ENCODE measurements at places on chromosomes 7 and 10.
A peak's percentile ranks its signal among the peaks of the same experiment; 100 is the strongest.

DNA sequence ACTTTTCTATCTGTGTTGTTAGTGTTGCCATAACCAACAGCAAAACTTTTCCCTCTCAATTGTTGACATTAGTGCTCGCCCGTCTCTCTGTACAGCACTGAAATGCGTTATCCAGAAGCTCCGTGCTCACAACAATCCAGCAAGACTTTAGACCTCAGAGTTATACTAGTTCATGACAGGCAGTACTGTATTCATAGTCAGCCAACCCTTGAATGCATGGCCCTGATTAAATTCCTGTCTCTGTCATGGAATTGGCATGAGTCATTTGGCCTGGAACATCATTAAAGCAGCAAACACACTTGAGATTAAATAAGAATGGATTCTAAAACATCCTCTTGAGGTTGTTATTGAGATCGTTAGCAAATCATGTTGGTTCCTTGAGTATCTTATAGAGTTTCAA is 405.5 kb upstream of the C7orf33 start:
- DNase-seq = no peak

GRCh38 chr7:111483078-111483477 is 79.2 kb downstream of the IMMP2L start:
- DNase-seq = no peak

- DNase-seq = peak; percentile 10
These were observed 123.7 kb downstream of the TACC2 start for GRCh38 chr10:122112625-122113160.

- no peak for DNase-seq
These were observed 276.2 kb downstream of the KCNMA1 start for GRCh38 chr10:77361426-77361825.
